ENCODE measurements at places on chromosomes 1 and 21. TPM values are rescaled to one million over a fixed set of nuclear protein-coding genes. Genes with fewer than 3 reads are reported as not detected.

OXCT2 gene
- total RNA-seq: 0.36 TPM

TUFT1 gene
- total RNA-seq: 3.5 TPM

DNA sequence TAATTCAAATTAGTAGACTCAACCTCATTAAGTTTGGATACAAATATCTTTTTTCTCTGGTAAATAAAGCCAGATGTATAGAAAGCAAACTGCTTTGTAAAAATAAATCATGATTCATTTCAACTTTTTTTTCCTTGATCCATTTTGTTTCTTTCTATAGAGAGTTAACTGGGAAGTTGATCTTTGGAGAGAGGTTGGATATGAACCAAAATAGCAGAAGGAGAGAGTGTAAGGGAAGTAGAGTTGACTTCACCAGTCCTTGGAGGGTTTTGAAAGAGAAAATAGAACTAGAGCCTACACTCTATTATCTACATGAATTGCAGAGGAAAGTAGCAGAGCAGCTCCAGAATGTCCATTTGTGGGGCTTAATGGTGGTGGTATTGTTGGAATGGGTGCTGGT lies 243.8 kb downstream of the ADGRL2 start:
- DNase-seq: no peak
- no peaks in the 10 kb centered on the region for H3K4me1 ChIP-seq
- H3K36me3 ChIP-seq: no peaks in the 10 kb centered on the region
- H3K4me3 ChIP-seq: no peak overlapping the region
- H3K27me3 ChIP-seq: no peaks in the 10 kb centered on the region

DNA sequence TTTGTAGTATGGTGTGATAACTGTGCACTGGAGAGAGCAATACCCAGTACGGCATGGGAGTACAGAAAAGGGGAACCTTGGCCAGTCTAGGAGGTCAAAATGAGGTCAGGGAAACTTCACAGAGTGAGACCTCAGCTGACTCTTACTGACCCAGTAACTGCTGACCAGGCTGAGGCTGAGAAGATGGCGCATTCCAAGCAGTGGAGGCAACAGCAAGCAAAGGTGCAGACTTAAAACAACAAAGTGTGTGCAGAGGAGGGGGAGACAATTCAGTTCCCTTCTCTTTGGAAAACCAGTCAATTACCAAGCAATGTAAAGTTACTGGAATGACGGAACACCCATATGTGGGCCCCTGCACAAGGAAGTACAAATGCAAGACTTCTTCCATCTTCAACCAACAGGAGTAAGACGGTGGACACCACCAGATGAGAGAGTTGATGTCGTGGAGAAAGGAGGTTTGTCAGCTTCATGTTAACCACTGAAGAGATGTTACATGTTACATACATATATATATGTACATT lies 54.6 kb upstream of the PRDX6 start:
- no peak for DNase-seq
- H3K4me1 ChIP-seq: peaks cover 7% of the 10 kb centered on the region
- H3K4me3 ChIP-seq: no peak overlapping the region
- no peaks in the 10 kb centered on the region for H3K27me3 ChIP-seq

- H3K36me3 ChIP-seq: no peaks in the 10 kb centered on the region
- no peak overlapping the region for H3K4me3 ChIP-seq
- H3K27ac ChIP-seq: no peak overlapping the region
- H3K27me3 ChIP-seq: no peaks in the 10 kb centered on the region
Observed at GRCh38 chr1:159005676-159006075, 4.0 kb upstream of the IFI16 start.

DNA sequence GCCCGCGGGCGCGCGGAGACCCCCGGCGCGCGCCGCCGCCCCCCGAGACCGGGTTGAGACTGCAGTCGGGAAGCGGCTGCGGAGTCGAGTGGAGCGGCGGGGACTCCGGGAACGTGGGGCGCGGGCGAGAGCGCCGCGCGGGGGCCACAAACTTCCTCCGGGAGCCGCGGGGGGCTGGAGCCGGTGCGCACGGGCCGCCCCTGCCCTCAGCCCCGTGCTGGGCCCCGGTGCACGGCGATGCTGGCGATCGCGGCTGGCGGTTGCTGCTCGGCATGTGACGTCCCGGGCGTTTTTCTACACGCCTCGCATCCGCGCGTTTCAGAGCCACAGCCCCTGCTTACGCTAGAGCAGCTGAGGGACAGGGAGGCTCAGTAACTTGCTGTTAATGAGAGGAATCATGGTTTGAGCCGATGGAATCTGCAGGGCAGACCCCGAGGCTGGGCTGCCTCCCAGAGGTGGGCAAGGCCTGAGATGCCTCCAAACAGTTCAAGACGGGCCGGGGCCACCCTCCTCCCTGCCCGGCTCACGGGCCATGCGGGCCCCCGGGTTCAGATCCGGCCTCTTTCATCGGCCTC lies 520 bp downstream of the TMEM201 start:
- H3K4me1 ChIP-seq: peaks cover 42% of the 10 kb centered on the region
- no peaks in the 10 kb centered on the region for H3K27me3 ChIP-seq
- peak overlapping the region; percentile 47 for H3K27ac ChIP-seq
- no peaks in the 10 kb centered on the region for H3K36me3 ChIP-seq
- H3K4me3 ChIP-seq: peak overlapping the region; percentile 57
- peak; percentile 36 for DNase-seq

DNA sequence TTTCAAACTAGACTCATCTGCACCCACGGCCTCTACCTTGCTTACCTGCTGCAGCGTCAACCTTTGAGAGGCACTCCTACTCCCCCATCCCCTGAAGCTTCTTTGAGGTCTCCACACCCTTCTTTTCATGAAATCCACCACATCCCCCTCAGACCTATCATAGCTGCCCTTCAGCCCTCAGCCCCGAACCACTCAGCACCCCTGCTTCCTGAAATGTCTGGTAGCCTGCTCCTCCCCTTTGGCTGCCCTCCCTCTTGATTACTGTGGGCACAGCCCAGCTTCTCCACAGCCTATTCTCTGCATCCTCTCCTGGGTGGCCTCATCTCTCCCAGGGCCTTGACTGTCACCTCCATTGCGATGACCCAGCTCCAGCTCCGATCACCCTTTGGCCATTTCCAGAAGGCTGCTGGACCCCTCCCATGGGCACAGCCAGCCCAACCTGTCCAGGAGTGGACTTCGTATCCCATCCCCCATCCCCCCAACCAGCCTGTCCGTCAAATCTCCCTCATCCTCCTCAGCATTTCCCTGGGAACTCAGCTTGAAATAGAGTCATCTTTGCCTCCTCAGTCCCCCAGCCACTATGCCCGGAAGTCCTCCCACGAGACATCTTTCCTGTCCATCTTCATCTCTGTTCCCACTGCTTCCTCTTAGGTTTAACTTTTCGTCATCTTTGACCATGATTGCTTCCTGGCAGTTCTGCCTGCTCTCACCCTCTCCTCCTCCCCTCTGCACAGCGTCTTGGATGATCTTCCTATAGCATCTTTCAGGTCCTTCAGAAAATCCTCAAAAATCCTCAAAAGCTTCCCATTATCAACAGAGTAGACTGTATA lies 6.1 kb upstream of the ADORA1 start:
- no peaks in the 10 kb centered on the region for H3K4me1 ChIP-seq
- H3K36me3 ChIP-seq: no peaks in the 10 kb centered on the region
- no peak overlapping the region for H3K4me3 ChIP-seq
- peaks cover 20% of the 10 kb centered on the region for H3K27me3 ChIP-seq
- DNase-seq: no peak

Data from CD4-positive, alpha-beta memory T cell (primary cell).